Head of caudate nucleus (tissue), 42 donors: ENCODE measurements at places on chromosomes 11 and 22.

DNA sequence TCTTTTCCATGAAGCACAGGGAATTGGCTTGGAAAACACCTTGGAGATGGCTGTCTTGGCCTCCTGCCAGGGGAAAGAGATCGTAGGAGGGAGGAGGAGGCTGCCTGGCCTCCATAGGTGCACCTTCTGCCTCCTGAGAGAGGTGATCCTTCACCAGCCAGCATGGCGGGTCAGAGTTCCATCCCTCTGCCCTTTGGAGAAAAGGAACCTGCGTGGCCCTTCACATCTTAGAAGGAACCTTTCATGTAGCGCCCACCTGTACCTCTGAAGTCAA lies 58.2 kb upstream of the DRD2 start:
- no peak for DNase-seq

DNA sequence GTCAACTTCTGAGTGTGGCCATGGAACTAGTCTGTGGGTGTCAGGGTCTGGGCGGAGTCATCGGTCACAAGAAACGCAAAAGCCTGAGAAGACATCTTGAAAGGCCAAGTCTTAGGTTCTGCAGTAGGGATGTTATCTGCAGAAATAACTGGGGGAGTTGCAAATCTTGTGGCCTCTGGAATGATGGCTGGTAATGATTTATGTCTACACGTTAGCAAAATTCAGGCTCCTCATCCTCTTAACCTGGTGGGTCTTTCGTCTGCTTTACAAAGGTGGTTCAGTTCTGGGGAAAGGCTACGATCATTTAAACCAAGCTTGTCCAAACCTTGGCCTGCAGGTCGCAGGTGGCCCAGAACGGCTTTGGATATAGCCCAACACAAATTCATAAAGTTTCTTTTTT lies 7.4 kb upstream of the CYB5R3 start:
- no peak for DNase-seq

DNA sequence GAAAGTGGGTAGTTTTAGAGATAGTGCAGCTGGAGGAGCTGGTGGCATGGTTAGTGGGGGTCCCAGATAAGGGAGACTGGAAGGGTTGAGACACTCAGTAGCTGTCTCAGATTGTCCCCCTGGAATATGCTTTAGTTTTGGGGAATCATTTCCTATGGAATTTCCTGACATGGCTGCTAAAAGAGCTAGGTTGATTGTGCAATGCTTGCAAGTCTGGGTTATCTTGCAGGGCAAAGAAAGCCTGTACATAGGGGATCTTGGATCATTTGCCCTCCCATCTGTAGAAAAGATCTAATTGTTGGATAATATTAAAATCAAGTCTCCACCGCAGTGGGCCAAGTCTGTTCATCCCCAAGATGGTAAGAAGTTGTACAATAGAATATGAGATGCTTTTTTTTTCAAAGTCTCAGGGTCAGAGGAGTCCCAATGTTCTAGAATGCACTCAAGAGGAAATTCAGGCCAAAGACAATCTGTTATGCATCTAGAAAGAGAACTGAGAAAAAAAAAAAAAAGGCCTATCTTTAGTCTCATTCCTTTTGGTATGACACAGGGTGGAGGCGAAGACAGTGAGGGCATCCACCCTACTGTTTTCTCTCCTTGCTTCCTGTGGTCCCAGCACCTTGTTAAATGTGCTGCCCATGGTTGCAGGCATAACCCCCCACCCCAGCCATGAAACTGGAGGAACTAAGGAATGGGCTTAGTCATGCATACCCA lies 20.2 kb downstream of the MS4A6E start:
- no peak for DNase-seq

DNA sequence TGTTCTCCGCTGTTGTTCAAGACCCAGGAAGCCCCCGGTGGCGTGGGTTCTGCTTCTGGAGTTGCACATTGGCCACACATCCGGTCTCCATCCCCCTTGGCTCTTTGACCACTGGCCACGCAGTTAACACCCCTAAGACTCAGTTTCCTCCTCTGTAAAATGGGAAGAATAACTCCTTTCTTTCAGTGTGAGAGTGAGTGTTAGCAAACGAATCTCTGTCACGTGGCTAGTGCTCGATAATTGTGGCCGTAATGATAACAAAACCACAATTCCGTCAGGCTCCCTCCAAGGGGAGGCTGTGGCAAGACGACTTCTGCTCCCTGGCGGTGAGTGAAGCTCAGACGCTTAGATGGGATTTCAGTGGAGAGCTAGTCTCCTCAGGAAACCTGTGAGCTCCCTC lies 315.2 kb upstream of the B3GAT1 start:
- DNase-seq: no peak

GRCh38 chr22:21646608-21647590 lies 4.8 kb downstream of the SDF2L1 start:
- peak; percentile 87 for DNase-seq

GRCh38 chr11:117313091-117313490 lies 3.0 kb downstream of the BACE1 start:
- DNase-seq: no peak

DNA sequence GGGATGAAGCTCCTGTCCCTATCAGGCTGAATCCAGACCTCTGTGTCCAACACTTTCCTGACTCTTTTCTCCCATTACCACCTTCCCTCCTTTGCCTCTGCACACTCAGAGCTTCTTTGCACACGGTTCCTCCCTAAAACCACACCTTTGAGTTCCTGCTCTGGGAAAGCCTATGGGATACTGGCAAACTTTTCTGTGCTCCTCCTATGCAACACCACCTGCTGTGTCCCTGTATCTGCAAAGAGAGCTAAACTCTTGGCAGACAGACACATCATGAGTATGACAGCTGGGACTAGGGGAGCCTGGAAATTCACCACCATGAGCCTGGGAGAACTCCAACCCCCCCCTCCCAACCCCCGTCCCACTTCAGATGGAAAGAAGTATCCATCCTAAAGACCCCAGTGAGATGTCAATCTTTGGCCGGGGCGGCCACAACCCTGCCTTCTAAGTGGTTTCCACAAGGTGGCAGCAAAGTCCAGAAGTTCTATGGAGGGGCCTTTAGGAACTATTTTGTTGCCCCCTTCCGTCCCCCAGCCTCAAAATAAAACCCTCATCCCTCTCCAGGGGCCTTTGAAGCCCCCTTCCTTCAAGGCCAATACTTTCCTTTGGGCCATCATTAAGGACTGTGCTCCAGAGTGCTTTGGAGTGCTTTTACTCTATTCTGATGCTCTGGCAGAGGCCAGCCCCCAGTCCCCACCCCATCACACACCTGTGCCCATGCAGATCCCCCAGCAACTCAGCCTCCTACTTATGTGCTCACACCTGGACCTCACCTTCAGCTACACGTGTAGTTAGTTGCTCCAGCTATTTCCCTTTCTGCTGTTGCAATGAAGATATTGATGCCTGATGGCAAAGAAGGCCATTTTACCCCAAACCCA lies 19.4 kb downstream of the HTR3A start:
- peak; percentile 35 for DNase-seq

DNA sequence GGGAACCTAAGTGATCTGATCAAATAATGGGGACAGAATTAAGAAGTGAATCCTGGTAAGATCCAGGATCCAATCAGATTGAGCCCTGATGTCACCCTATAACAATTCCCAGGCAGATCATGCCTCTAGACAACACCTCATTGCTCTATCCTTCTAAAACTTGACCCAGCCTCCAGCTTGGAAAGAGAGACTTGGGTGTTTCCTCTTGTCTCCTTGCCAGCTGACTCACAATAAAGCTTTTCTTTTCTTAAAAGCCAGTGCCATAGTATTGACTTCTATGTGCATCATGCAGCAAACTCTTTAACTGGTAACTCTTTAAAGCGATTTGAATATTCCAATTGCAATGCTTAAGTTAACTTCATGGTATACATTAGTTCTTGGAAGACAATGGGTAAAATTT lies 109.6 kb upstream of the CHORDC1 start:
- no peak for DNase-seq

DNA sequence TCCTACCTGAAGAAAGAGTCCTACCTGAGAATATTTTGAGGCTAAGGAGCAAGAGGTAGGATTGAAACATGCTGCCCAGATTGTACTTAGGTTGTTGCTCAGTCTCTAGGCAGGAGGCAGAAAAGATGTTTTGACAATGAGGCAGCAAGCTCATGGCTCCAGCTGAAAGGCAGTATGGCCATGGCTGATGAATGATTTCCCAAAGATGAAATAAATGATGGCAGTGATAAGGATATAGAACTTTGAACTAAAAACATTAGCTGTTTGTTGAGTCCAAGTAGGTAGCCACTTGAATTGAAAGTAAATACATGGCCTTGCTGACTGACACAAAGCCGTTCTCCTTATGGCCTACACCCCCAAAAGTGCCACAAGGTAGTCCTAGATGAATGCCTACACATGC lies 6.8 kb upstream of the NEU3 start:
- DNase-seq: no peak

DNA sequence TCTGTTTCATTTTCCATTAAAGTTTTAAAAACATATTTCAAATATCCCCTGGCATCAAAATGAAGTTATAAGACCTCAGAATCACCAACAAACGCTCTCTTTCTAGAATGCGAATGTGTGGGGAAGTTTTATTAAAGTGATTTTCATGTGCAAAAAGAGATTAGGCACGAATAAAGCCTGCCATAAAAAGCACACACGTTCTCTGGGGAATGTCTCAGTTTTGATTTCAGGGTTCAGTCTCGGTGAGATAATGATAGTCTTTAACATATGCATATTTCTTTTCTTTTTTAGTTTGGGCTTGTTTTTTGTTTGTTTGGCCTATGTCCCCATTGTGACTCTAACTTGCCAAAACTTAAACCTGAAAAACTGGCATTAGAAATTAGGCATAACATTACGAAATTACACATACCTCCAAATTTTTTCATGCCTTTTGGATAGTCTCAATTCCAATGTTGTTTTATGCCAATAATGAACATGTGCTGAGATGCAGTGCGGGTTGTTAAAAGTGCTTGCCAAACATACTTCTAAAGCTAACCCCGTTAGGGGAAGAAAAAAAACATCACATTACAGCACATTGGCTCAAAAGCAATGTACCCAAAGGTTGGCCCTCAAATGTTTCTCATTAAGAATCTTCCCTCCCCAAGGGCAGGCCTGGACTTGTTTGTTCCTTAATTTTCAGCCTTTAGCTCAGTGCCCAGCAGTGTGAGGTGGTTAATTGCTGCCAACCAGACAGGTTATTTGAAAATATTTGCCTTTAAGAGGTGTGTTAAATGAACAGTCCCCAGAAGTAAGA lies 33.2 kb upstream of the FBLN1 start:
- DNase-seq: peak; percentile 12

DNA sequence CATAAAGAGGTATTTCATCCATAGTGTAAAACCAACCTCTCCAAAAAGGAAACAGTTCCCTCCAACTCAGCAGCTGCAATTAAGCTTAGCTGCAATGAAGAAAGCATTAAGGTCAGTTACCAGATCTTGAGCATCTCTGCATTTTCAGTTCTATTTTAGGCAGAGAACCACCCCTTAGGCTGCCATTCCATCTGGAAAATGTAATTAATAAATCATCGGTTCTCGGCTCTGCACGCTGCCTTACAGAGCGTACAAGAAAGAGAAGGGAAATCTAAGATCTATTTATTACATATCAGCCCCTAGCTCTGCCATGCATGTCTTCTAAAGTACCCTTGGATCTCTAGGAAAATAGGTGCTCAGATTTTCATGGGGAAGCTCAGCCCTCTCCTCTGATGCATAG lies 71.5 kb downstream of the RCN1 start:
- no peak for DNase-seq

GRCh38 chr22:40965936-40966725 lies 15.0 kb downstream of the RBX1 start:
- DNase-seq: no peak

DNA sequence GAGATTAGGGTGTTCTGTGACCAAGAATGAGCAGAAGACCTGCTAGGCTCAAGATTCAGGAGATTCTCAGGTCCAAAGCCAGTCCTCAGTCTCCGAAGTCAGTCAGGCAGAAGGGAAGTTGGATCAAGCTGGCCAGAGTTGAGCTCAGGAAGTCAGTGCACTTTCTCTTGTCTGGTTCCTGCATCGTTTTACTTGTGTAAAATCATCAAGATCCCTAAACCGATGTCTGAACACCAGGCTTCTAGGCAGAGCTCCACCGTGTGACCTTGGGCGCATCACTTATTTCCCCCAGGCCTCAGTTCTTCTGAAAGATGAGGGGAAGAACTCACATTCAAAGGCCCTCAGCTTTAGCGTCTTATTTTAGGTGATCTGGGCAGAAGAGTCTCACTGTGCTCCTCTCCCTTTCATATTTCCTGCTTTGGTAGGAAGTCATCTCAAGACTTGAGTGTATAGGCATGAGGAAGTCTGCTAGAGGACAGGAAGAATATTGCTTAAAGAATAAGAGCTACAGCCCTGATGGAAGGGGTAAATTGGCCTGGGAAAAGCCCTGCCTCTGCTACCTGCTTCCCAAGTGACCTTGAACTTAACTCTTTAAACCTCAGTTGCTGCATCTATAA lies 20.2 kb downstream of the NF2 start:
- DNase-seq: no peak

GRCh38 chr22:39414886-39415285 lies 15.3 kb downstream of the TAB1 start:
- peak; percentile 37 for DNase-seq

DNA sequence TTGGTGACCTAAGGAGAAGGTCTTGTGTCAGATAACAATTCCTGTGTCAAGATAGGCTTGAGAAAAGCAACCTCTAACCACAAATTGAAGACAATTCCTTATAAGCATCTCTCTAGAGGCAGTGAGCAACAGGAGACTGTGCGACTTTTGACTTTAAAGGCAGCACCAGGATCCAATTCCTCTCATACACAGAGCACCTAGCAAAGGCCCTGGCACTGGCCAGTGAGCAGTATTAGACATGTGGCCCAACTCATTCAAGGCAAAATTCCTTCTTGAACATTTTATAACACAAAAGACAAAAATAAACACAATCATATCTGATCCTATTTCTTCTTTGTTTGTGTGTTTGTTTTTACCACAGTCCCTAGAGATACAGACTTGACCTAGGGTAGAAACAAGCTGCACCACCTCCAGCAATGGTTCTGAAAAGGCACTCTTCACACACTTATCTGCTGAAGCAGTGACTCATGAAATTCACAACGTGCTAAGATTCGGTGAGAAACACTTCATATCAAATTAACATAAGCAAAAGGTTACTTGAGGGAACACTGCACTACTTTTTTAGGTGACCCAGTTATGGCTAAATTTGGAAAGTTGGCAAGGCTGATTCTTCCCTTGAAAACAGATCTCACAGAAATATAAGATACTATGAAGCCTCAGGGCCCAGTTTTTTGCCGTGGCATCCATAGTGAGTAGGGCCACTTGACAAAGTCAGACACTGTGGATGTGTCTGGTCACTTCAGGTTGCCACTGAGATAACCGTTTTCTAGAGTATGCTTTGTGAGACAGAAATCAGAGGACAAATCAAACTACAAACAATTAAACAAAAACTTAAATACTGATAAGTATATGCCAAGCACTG lies 1018.9 kb downstream of the DLG2 start:
- DNase-seq: no peak

DNA sequence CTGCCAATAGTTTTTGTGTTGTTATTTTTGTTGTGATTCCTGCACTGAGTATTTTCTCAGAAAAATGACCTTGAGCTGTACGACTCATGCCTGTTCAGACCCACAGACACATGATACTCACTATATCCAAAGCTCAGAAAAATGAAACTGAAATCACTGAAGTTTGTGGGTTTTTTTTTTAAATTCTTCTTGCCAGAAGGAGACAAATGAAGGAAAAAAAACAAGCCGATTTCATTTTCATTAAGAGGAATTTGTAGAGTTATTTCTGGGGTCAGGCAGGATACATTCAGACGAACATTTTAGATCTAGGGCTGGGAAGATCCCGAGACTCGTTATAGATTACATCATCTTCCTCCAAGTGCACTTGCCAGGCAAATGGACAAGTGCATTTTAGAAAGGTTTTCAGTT lies 60.4 kb downstream of the BMAL1 start:
- DNase-seq: no peak

- no peak for DNase-seq
These were observed 1.3 kb downstream of the C11orf21 start for GRCh38 chr11:2300290-2300935.

GRCh38 chr11:2202071-2202899 lies 30.7 kb upstream of the TH start:
- DNase-seq: peak; percentile 13
